Motor neuron (in vitro differentiated cells): ENCODE measurements at places on chromosomes 11 and 22. TPM values are rescaled to one million over a fixed set of nuclear protein-coding genes. Genes with fewer than 3 reads are reported as not detected.

Gene MUC5B
- total RNA-seq, result 1.4 and 4.2 TPM in 2 replicates

- no peak for ATAC-seq
These were observed 95.0 kb downstream of the AMOTL1 start for GRCh38 chr11:94862926-94863880.

DNA sequence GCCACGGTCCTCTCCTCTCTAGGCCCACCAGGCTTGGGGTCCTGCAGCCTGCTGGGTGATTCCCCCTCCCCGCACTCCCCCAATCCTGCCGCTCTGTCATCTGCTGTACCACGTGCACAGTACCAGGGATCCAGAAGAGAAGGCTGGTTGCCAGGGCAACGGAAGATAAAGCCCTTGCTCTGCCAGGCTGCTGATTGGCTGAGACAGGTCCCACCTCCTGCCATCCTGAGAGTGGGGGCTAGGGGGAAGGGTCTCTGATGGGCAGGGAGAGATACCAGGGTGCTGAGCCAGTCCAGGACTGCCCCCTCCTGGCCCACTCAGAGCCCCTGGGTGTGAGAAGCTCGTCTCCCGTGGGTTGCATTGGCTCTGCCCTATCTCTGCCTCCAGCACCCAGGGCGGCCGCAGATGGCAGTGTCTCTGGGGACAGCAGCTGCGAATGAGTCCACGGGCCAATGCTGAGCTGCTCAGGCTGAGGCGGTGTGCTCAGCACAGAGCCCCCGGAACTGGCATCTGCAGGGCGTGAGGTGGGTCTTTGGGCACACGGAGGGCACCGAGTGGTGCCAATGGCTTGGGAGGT is at the start of gene SMIM45:
SMIM45 (plus strand) TSS at position 253 of the 577 bp plus-strand sequence.
- peak; percentile 84 for ATAC-seq

Gene YAP1
- 31.6 and 32.1 TPM in 2 replicates for total RNA-seq

GRCh38 chr22:21624880-21625791 is 4.7 kb downstream of the YDJC start:
- no peak for ATAC-seq

GRCh38 chr11:9142732-9143131 is 51.3 kb upstream of the SCUBE2 start:
- ATAC-seq, result no peak
